ENCODE measurements at places on chromosomes 6 and 20.

DNA sequence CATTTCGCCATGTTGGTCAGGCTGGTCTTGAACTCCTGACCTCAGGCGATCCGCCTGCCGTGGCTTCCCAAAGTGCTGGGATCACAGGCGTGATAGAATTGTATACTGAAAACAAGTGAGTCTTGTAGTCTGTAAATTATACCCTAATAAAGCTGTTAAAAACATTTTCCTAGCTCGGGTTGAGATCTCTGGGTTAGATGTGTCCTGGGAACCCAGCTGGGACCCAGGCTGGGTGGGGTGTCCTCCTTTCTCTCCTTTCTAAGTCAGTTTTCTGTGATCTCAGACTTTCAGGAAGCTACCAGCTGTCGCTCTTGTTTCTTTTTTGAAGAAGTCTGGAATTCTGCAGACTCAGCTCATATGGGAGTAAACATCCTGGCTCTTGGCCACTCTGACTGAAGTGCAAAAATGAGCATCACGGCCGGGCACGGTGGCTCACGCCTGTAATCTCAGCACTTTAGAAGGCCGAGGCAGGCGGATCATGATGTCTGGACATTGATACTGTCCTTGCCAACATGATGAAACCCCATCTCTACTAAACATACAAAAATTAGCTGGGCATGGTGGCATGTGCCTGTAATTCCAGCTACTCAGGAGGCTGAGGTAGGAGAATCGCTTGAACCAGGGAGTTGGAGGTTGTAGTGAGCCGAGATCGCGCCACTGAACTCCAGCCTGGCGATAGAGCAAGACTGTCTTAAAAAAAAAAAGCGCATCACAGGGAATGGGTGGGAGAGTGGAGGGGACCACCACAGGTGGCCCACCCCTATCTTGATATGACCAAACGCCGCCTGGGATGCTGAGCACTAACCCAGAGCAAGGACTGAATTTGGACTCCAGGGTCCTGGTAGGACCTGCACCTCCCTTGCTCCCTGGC is 9.9 kb upstream of the PCIF1 start:
- no peak for DNase-seq

DNA sequence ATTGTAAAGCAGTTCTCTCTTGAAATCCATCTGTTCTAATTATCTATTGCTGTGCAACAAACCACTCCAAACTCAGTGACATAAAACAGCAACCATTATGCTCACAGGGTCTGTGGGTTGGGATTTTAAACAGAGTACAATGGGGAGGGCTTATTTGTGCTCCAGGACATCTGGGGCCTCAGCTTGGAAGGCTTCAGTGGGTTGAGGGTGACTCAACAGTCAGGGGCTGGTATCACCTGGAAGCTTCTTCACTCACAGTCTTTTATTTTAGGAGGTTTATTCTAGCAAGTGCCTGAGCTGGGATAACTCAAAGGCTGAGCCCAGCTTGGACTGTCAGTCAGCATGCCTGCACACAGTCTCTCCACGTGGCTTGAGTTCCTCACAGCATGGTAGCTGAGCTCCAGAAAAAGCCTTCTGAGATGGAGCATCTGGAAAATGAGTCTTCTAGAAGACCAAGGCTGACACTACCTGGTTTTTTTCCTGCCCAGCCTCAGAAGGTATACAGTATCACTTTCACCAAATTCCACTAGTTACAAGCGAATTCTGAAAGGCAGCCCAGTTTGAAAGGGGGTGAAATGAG is 234.6 kb upstream of the ID4 start:
- DNase-seq: no peak

DNA sequence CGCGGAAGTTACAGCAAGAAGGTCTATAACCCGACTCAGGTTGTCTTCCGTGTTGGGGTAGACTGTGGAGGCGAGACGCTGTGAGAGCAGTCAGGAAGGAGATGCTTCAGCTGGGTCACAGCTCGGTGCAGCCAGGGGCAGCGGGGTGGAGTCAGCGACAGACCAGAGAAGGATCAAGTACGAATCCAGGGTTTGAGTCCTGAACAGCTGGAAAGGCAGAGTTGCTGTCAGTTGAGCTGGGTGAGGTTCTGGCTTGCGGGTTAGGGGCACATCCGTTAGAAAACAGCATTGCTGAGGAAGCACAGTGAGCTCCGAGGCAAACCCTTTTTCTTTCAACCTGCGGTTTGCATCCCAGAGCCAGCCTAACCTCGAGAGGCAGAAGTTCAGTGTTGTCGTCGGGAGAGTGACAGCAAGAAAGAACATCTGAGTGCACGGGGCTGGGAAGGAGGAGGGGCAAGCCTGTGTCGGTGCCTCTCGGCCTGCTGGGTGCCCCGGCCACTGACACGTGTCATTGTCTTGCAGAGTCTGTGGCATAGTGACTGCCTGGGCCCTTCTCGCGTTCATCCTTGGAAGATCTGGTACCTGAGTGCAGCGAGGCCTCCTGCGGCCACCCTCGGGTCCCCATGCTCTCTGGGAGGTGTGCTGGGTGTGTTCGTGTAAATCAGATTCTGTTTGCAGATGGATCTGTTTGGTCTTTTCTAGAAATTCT is 20.0 kb downstream of the PNLDC1 start:
- no peak for DNase-seq

DNA sequence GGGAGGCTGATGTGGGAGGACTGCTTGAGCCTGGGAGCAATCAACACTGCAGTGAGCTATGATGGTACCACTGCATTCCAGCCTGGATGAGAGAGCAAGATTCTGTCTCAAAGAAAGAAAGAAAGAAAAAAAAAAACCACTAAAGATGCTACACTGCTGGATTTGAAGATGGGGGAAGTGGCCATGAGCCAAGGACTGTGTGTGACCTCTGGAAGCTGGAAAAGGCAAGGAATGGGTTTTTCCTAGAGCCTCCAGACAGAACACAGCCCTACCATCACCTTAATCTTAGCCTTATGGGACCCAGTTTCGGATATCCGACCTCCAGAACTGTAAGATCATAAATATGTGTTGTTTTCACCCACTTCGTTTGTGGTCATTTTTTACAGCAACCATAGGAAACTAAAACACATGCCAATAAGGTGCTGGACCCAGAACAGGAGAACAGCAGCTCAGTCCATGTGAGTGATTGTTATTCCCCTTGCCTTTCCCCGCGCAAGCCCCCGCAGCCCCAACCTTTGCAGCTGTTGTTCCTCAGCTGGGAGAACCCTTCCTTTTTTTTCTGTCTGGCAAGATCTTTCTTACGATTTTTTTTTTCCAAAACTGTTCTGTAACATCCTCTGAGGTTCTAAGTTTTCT is 11.1 kb upstream of the VAPB start:
- no peak for DNase-seq

- no peak for DNase-seq
These were observed 52.0 kb downstream of the MAP3K5 start for GRCh38 chr6:136740050-136740974.

DNA sequence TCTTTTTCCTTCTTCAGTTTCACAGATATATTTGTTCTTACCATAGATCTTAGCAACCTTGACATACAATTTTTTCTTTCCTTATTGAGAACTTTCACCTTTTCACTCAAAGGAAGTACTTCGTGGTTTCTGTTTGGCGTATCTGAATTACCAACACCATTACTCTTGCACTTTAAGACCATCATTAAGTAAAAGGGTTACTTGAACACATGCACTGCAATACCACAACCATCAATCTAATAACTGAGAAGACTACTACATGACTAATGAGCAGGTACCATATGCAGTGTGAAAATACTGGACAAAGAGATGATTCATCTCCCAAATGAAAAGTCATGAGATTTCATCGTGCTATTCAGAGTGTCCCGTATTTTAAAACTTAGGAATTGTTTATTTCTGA is 21.7 kb upstream of the SENP6 start:
- no peak for DNase-seq

- no peak for DNase-seq
These were observed 8.1 kb downstream of the SLC2A4RG start for GRCh38 chr20:63747622-63748069.

GRCh38 chr6:162463576-162463975 is 264.0 kb downstream of the PRKN start:
- DNase-seq: peak; percentile 17

DNA sequence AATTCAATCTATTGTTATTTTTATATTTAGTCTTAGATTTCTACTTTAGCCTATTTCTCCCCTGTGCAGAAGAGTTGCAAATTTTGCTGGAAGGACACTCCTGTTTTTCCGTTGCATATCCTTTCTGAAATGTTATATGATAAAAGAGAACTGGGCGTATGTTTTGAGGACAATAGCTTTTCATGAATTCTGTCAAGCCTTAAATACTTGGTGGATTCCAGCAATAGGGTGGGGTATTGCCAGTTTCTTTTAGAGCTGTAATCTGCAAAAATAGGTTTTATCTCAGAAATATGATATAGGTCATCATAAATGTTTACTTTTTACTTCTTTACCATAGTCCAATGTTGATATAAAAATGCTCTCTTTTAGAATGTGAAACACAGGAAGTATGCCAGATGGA is 42.0 kb downstream of the VTA1 start:
- DNase-seq: no peak

DNA sequence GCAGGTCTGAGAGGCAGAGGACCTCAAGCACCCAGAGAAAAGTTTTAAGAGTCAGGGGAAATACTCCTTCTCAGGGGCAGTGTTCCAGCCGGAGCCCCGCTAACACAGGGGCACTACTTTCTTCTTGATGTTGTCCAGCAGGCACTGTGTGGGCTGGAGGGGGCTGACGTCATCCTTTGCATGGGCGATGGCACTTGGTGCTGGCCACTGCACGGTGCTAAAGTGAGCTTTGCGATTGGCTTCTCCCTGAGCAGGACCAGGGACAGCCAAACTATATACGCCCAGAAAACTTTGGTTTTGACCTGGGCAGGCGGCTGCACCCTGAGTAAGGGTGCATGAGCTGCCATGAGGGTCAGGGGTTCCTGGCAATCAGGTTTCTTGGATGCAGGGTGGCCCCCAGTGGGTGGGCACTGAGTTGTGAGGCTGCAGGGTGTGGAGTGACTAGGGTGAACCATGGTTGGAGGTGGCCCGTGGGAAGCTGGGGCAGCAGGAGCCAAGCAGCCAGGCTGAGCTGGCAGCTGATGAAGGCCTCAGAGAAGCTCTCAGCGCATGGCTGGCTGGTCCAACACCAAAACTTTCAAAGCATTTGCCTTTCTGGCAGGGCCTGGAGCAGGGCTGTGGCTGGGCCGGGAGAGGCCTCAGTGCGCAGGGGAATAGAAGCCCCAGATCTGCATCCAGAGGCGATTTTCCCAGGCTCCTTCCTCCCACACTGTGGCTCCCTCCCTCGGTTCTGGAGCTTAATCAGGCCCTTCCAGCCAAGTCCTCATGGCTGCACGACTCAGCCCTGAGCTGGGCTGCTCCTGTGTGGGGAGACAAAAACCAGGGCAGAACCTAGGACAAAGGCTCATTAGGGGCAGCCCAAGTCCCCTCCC is 18.3 kb downstream of the MRPS18A start:
- no peak for DNase-seq
